Foreskin fibroblast (primary cell): ENCODE measurements at places on chromosomes 6 and 20.

GRCh38 chr6:157291356-157291755 lies 32.0 kb downstream of the TMEM242 start:
- DNase-seq, result no peak

- DNase-seq, result peak; percentile 31
Observed at GRCh38 chr6:149130508-149130907, 187.0 kb upstream of the TAB2 start.

- peak; percentile 34 for DNase-seq
Observed at GRCh38 chr20:45311589-45312211, 3.6 kb upstream of the MATN4 start.

DNA sequence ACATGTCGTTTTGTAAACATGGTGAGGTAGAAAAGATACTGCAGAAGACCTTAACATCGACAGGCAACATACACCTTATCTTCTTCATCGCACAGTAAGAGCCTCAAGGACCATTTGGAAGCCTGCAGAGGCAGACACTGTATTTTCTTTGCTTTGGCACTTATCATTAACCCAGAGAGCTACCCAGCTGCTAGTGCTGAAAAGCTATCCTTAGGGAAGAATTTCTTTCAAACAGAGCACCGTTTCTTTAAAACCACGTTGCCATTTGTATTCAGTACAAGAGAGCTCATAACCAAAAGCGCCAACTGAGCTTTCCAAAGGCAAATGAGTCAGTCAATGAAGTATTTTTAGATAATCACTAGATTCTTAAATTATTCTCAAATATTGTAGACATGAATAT lies 306.6 kb downstream of the EPM2A start:
- no peak for DNase-seq

DNA sequence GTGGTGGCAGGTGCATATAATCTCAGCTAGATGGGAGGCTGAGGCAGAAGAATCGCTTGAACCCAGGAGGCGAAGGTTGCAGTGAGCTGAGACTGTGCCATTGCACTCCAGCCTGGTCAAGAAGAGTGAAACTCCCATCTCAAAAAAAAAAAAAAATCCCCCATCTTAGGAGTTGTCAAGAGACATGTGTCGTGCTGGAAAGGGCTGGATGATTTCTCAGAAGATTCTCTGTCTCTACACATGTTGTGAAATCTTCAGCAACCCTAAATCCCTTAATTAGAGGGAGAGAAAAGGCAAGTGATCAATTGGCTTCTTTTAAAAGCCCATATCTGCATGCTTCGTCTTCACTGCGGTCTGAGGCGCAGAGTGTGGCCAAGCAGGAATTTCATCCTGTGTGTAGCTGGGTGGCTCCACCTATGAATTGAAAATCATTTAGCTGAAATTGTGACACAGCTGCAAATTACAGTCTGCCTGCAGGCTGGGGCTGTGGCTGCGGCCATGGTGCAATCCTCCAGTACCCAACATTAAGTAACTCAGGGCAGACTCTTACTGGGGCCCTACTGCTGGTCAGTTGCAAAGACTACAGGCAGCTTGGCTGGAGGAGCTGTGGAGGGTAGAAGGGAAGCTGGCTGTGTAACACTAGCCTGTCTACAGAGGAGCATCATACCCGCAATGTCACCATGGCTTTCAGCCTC lies 3.2 kb upstream of the TGM3 start:
- DNase-seq, result no peak

- no peak for DNase-seq
Observed at GRCh38 chr20:59586613-59587012, 17.7 kb upstream of the PHACTR3 start.

GRCh38 chr6:145139140-145139850 lies 596.0 kb downstream of the EPM2A start:
- DNase-seq, result peak; percentile 90

- peak; percentile 34 for DNase-seq
Observed at GRCh38 chr20:19449051-19449450, 236.6 kb downstream of the SLC24A3 start.

- DNase-seq, result peak; percentile 74
Observed at GRCh38 chr6:55818482-55818881, 56.9 kb downstream of the BMP5 start.

GRCh38 chr6:158002249-158002950 lies 20.7 kb downstream of the SYNJ2 start:
- no peak for DNase-seq

DNA sequence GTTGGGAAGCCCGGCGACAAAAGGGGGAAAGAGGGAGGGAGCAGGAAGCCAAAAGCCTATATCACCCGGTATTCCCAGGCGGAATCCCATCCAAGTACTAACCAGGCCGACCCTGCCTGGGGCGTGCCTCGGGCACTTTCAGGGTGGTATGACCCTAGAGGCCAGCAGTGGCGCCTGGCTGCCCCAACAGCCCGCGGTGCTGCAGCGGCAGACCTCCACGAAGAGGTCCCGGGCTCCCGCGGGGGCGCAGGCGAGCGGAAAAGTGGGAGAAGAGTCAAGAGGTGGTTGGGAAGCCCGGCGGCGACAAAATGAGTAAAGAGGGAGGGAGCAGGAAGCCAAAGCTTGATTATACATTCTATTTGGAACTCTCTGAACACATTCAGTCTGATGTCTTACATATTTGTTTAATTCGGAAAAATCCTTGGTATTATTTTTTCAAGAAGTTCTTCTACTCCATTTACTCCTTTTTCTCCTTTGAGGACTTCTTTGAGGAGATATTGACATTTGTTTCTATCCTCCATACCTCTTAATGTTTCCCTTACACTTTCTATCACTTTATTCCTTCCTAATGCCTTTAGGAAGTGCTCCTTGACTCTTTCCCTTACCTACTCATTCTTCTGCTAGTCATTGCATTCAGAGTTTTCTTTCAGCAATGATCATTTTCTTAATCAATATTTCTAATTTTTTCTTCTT lies 11.5 kb downstream of the TREML4 start:
- DNase-seq, result no peak
